ENCODE measurements at places on chromosomes 2 and 18.

DNA sequence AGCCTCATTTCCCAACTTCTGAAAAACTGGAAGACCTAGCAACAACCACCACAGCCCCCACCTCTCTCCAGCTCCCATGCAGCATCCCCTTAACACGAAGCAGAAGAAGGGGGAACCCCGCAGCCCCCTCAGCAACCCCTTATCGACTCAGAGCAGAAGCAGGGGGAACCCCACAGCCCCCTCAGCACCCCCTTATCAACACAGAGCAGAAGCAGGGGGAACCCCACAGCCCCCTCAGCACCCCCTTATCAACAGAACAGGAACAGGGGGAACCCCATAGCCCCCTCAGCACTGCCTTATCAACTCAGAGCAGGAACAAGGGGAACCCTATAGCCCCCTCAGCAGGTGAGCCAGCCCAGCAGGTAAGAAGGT, 6.7 kb downstream of the SLC66A2 start:
- DNase-seq = no peak

DNA sequence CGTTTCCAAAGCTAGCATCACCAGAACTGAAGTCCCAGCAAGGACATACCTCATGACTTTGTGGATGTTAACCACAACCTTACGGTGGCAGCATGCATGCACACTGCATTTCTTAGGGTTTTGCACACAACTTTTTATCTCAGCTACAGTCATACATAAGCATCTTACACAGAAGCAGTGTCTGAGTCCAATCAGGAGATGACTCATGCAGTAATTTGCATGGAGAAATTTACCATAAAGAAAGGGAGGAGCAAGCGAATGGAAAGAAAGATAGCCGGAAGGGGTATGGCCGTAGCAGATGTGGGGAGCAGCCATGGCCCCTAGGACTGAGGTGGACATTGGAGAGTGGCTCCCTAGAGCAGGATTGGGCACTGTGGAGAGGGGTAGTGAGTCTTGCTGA, 522.5 kb downstream of the GALR1 start:
- DNase-seq = no peak

DNA sequence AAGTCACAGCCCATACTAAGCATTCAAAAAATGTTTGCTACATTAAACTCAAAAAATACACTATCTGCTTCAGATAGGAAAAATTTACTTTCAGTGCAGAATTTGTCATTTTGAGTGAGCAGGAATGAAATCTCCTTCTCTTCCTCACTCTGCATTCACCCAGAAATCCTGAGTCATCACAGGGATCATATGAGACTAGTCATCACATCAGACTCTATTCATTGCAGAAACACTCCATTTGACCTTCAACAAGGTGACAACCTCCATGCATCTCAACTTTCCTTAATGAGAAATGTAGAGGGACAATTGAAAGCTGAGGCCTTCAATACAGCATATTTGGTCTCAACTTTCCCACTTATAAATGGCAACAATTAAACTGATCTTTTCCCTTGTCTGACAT, 130.4 kb upstream of the CYP26B1 start:
- no peak for DNase-seq

DNA sequence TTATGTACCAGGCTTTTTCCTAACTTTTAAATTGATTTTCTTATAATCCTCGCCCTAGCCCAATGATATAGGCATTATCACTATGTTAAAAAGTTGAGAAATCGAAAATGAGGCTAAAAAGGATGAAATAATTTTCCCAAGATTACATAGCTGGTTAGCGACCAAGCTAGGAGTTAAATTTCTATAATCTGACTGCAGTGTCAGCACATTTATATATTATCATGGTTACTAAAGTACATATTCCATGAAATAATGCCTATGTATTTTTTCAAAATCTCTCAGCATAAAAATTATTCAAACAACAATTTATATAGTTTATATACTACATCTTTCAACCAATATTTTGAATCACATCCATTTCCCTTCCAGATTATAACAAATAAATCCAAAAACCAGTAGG, 317.3 kb upstream of the TFPI start:
- DNase-seq = no peak

DNA sequence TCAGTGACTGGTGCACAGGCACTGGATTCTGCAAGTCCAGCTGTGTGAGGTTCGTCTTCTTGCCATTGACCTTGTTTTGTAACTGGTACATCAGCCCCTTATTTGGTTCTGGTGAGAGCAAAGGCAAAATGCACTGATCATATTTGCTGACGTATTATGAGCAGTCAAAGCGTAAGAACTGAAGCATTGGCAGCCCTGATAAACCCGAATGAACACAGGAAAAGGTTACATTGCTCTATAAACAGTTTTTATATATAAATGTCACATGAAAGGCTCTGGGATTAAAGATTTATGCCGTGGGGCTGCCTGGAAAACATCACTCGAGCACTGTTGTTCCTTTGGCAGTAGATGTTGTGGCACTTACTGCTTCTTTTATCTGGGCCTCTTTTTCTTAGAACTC, 167.9 kb downstream of the IRS1 start:
- DNase-seq = no peak

- no peak for DNase-seq
Observed at GRCh38 chr2:121833358-121833723, 77.9 kb downstream of the TSN start.

DNA sequence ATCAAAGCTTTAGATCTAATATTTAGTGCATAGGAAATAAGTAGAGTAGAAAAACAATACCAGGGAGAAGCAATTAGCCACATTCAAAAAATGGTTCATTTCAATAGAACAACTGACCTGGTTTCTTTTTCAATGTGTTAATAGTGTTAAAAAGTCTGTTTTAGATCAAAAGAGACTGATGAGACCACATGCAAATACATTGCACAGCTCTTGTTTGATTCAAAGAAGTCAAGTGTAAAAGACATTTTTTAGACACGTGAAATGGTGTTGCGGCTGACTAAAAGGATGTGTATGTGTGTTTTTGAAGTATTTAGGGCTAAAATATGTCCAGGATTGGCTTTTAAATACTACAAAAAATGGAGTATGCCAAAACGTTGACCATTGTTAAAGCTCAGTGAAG, 1.2 kb upstream of the AOX1 start:
- DNase-seq = no peak

DNA sequence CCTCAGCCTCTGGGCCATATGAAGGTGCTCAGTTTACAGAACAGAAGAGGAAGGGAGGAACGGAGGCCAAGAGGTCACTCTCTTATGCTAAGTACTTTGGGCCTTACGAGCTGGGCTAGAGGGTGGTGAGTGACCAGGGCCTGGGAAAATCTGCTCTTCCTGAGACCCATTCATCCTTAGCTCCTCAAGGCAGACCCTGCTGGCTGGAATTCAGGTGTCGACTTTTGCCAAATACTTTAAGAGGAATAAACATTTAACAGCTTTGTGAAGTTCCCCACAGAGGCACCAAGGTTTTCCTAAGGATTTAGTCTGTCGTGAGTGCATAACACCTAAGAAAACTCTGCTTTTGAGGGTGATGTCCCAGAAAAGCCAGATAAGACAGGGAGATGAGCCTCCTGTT, 129.7 kb upstream of the SIX2 start:
- DNase-seq = no peak

DNA sequence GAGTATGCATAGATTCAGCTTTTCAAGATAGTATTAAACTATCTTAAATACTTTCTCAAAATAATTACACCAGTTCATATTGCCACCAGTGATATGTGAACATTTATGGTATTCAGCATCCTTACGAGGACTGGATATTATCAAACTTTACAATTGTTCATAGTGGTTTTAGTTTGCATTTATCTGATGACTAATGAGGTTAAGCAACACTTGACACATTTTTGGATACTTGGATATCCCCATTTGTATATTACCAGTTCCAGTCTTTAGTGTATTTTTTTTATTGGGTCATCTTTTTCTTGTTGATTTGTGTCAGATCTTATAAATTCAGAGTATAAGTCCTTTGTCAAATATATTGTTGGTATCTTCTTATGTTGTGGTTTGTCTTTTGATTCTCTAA, 128.4 kb downstream of the ASXL3 start:
- no peak for DNase-seq

GRCh38 chr2:16359961-16360360, 305.7 kb downstream of the CYRIA start:
- DNase-seq = no peak

DNA sequence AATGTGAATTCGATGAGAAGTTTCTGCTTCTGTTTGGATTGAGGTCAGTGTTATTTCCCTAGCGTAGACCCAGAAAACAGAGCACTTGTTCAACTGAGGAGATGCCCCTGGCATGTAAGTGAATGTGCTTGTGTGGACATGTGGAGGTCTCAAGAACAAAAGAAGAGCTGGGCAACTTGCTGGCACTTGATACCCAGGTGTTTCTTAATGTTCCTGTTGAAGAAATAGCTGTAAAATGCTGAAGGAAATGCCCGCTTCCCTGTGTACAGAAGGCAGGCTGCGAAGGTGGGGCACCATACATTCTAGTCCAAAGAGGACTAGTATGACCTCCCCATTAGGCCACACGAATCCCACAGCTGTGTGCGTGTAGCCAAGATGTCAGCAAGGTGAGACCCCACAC, 9.8 kb upstream of the LBH start:
- DNase-seq = no peak

DNA sequence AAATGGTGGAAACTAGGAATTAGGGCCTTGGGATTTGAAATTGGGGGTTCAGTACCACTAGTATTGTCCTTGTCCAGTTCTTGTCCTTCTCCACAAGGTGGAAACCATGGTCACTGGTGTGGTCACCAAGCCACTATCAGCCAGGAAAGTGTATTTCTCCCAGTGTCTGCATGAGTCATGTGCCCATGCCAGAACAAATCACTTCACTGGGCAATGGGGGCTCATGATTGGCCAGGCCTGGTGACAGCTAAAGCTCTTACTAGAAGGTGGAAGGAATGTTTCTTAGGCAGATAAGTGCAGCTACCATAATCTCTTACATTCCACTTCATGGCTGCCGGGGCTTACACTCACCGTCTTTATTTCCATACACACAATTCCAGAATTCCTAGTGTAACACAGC, 124.8 kb upstream of the TACR1 start:
- no peak for DNase-seq

DNA sequence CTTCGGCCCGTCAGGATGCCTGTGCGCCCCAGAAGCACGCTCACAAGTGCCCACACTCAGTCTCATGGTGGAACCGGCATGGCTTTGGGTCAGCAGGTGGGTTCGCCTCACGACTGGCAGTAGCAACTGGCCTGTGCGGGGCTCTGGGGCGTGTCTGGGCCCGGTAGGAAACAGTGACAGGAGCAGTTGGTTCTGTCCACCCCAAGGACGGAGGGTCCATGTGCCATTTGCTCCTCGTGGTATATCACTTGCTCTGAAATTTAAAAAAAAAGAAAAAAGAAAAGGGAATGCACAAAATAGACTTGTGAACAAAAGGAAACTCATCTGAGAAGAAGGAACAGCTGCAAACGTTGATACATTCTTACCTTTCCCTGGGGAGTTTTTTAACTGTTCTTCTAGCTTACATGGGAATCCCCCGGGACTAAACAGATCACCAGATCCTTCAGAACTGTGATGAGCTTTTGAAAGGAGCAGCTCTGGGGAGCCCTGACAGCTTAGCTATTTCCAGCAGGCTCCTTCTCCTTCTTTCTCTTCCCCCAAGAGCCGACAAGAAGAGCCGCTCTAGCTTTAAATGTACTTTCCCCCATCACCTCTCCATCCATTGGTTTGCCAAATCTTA, 42.8 kb downstream of the TRAPPC12 start:
- DNase-seq = no peak

DNA sequence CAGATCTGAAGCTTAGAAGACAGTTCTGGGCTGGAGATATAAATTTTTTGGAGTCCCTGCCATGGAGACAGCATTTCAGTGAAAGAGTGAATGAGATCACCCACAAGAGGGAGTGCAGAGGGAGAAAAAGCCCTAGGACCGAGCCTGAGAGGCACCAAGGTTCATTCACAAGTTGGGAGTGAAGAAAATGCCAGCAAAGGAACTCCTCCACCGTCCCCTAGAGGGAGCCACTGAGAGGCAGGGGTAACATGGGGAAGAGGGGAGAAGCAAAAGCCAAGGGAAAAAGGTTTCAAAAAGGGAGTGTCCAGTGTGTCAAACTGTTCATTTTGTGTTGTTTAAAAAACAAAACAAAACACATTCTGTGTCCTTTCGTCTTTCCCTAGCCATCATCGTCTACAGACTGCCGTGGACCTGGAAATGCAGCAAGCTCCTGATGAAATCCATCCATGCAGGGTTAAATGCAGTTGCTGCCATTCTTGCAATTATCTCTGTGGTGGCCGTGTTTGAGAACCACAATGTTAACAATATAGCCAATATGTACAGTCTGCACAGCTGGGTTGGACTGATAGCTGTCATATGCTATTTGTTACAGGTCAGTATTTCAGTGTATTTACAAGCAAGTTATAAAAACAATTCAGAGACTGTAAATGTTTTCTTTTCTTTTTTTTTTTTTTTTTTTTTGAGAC, 19.1 kb downstream of the CYBRD1 start:
- no peak for DNase-seq

DNA sequence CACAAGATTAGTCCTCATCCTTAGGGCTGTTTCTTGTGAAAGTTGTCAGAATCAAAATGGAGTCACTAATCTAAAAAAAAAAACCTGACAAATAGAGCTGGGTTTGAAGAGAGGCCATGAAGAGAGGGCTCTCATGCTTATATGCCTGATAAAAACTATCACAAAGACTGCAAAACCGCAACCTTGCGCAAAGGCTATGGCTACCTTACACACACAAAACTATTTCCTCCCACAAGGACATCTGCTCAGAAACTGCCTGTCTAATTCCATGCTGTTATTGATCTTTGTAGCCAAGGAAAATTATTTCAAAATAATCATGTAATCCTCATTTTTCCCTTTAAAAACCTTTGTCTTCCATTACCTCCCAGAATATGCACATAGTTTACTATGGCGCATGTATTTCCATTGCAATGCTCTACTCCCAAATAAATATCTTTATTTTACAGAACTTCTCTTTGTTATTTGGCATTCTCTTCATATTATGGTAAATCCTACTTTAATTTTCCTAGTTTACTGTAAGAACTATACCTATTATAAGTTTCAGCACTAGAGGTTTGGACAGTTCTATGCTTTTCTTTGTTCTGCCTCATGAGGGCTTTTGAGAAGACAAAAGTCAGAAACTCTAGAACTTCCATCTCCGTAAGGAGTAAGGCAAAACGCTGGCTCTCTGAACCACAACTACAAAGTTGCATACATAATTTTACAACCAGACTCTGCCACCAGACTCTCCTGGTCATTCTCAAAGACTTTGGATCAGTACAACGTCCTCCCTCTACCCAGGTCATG, 9.6 kb upstream of the DPYSL5 start:
- DNase-seq = no peak

GRCh38 chr2:158464426-158465281, 7.9 kb downstream of the PKP4 start:
- DNase-seq = peak; percentile 33

GRCh38 chr2:100451734-100452133, 18.5 kb upstream of the NMS start:
- DNase-seq = no peak

DNA sequence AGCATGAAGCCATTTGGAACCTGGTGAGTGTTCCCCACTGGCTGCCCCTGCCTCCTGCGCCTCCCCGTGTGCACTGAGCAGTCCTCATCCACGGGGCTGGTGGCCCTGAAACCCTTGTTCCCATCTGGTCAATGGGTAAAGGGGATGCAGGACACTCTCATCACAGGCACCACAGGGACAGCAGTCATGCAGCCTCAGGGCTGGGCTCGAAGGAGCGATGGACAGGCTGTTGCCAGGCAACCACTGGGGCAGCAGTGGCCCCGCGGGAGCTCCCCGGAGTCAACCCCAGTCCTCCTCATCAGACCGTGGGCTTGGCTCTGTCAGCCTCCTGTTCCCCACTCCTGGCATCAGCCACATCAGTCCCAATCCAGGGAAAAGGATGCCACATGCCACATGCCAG, 509.5 kb downstream of the EIPR1 start:
- no peak for DNase-seq

Data from NCI-H526 treated with DMSO at 0.1 percent for 48 hours (cell line).